ENCODE measurements at places on chromosomes 3 and 15.

GRCh38 chr3:71582612-71583565 lies 639 bp downstream of the FOXP1 start:
- DNase-seq = no peak

GRCh38 chr3:48609088-48610005 lies at the start of gene UQCRC1:
UQCRC1 (minus strand) TSS chr3:48609646; CDS start chr3:48609620, 26 bp downstream.
- peak; percentile 84 for DNase-seq

GRCh38 chr3:129908417-129908816 lies 14.9 kb upstream of the TMCC1 start:
- no peak for DNase-seq

- no peak for DNase-seq
Observed at GRCh38 chr3:25170021-25170420, 258.0 kb upstream of the RARB start.

All from stimulated activated CD8-positive, alpha-beta memory T cell treated with anti-CD3 and anti-CD28 coated beads, Interleukin-2, amount 100 ng/mL, for 1 hour (primary cell).